ENCODE measurements at places on chromosomes 16 and 17. TPM values are rescaled to one million over a fixed set of nuclear protein-coding genes. Genes with fewer than 3 reads are reported as not detected.

Gene TNFRSF13B
- total RNA-seq, result not detected

DNA sequence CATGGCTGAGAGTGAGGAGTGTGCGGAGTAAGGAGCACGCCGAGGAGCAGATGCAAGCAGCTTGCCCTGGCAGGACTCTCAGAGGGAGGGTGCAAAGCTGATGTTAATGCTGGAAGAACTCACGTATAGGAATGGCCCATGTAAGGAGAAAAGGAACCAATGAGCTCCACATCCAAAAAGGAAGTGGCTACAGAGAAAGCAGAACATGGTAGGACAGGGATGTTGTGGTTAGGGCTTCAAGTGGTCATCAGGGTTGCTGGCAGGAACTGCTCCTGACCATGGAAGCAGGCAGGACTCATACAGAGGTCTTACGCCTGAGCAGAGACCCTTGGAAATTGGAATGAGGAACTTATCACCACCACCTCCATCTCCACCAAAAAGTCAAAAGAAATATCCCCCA is 5.2 kb downstream of the MYO1D start:
- H3K27me3 ChIP-seq, result peaks cover 7% of the 10 kb centered on the region
- no peak overlapping the region for H3K4me3 ChIP-seq
- DNase-seq, result no peak
- no peak overlapping the region for H3K27ac ChIP-seq
- peaks cover 8% of the 10 kb centered on the region for H3K4me1 ChIP-seq

DNA sequence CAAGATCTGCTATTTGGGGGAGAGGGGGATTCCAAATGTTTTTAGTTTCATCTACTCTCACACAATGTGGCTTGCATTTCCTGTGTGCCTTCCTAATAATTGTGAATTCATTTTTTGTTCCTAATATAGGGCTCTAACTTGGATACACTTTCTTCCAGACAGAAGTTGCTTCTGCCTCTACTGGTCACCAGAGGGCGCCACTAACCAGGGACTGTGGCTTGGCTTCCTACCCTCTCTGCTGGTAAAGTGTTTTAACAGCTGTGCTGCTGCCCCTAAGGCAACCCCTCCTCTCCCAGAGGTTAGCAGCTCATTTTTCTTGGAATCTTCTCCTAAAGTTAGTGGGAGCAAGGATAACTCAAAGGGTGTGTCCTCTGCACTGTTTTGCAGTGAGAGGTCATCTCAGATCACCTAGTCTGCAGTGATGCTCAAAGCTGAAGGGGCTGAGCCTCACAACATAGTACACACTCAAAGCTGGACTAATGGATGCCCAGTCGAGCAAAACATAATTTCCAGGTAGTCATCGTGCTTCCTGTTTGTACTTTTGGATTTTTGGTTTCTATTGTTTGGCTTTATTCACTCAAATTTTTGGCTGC is 5.0 kb upstream of the PRSS54 start:
- H3K36me3 ChIP-seq, result no peaks in the 10 kb centered on the region
- no peak overlapping the region for H3K4me3 ChIP-seq
- H3K27ac ChIP-seq, result no peak overlapping the region

Gene IL34
- 0.42 TPM for total RNA-seq

DNA sequence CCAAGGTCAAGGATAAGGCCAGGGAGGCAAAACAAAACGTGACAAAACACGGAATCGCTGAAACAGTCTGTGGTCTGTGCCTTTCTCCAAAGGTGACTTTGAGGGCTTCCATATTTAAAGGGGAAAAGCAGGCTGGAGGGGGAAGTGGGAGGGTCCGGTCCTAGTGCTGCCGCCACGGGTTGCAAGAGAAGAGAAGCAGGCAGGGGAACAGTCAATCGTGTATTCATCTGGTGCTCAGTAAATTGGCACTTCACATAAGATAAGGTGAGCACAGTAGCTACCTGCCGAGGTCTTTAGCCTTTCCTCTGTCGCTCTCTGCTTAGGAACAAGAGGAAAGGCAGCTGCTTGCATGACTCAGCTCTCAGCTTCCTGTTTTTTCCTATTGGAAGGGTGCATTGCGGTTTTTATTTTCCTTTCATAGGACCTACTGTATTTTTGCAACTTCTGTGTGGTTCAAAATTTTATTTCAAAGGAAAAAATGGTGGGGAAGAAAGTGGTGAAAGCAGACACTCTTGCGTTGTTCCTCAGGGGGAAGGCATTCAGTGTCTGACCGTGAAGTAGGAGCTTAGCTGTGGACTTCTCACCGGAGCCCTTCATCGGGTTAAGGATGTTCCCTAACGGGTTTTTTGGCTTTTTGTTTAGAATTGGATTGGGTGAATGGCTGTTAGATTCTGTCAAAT is 7.1 kb upstream of the LGALS3BP start:
- peaks cover 7% of the 10 kb centered on the region for H3K36me3 ChIP-seq
- DNase-seq, result no peak
- H3K4me3 ChIP-seq, result peak overlapping the region; percentile 54
- peaks cover 16% of the 10 kb centered on the region for H3K4me1 ChIP-seq
- H3K27ac ChIP-seq, result no peak overlapping the region

DNA sequence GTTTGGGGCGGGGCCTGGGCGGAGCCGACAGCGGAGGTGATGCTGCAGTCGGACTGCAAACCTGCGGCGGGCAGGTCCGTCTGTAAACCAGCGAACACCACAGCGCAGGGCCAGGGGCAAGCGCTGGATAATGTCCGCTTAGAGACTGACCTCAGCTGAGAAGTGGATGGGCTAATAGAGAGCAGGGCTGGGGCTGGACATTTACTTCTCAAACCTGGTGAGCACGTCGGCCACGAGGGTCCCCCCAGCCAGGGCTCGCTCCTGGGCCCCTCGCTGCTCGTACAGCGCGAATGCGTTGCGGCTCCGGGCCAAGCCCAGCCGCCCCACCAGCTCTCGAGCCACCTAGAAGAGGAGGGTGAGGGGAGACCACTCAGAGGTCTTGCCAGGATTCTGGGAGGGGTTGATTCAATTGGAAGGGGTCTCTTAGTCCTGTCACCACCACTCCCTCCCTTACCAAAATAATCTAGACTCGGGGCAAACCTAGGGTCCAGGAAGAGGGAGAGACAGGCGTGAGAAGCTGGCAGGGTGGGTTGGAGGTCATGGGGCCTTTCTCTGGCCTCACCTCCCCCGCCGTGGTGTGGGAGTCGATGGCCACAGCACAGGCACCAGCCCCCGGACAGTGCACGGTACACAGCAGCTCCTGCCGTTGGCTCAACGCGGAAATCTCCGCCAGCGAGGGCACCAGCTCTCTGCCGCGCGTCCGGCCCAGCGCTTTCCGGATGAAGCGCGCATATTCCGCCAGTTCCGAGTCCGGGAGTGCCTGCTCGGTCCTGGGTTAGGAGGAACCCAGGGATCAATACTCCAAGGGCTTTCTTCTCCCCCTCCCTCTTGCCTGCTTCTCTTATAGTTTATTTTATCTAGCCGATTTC is 5.8 kb downstream of the PLEKHH3 start:
- peak; percentile 44 for DNase-seq
- H3K27me3 ChIP-seq, result peaks cover 52% of the 10 kb centered on the region
- H3K27ac ChIP-seq, result no peak overlapping the region
- peaks cover 18% of the 10 kb centered on the region for H3K4me1 ChIP-seq

- no peaks in the 10 kb centered on the region for H3K4me1 ChIP-seq
- H3K36me3 ChIP-seq, result no peaks in the 10 kb centered on the region
- DNase-seq, result no peak
- H3K27ac ChIP-seq, result no peak overlapping the region
These were observed 8.0 kb upstream of the ZNF500 start for GRCh38 chr16:4775005-4775404.

DNA sequence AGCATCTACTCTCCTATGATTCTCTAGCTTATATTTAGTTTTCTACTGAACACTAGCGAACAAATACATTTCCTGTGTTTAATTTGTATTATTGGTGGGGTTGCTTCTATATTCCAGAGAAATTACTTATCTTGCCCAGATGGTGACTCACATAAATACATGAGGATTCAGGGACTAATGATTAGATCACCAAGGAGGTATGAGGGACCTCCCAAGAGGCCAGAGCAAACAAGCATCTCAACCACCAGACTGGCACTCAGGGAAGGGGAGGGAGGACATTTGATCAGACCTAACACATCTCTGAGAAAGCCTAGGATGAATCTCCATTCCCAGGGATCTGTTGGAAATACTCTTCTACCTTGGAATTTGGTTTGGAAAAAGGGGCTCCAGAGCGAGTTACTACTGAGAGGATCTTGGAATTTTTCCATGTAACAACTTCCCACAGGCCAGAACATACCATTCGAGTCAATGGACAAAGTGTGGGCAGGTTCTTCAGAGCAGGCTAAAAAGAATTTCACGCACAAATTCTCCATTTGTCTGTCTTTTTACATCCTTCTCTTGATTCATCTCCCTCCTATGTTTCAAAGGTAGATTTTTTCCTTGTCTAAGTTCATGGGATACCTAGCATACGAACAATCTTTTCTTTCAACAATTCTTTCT is 262.6 kb upstream of the MYOCD start:
- no peaks in the 10 kb centered on the region for H3K4me1 ChIP-seq
- no peak for DNase-seq
- H3K4me3 ChIP-seq, result no peak overlapping the region
- no peaks in the 10 kb centered on the region for H3K36me3 ChIP-seq
- H3K27me3 ChIP-seq, result no peaks in the 10 kb centered on the region
- no peak overlapping the region for H3K27ac ChIP-seq

DNA sequence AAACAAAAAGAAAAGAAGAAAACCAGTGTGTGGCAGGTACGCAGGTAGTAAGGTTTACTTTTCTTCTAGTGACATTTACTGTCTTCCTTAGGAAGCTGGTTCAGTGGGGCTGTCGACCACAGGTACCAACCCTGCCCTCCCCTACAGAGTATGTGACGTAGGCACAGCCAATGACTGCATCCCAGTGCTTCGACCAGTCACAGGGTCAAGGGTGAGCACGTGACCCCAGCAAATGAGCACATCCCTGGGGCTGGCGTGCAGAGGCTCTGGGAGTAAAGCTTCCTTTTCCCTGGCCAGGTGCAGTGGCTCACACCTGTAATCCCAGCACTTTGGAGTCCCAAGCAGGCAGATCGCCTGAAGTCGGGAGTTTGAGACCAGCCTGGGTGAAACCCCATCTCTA is 38.9 kb upstream of the PLCG2 start:
- no peak overlapping the region for H3K27ac ChIP-seq
- no peak overlapping the region for H3K4me3 ChIP-seq
- H3K27me3 ChIP-seq, result peaks cover 7% of the 10 kb centered on the region
- no peak for DNase-seq

Gene SEZ6L2
- not detected for total RNA-seq

DNA sequence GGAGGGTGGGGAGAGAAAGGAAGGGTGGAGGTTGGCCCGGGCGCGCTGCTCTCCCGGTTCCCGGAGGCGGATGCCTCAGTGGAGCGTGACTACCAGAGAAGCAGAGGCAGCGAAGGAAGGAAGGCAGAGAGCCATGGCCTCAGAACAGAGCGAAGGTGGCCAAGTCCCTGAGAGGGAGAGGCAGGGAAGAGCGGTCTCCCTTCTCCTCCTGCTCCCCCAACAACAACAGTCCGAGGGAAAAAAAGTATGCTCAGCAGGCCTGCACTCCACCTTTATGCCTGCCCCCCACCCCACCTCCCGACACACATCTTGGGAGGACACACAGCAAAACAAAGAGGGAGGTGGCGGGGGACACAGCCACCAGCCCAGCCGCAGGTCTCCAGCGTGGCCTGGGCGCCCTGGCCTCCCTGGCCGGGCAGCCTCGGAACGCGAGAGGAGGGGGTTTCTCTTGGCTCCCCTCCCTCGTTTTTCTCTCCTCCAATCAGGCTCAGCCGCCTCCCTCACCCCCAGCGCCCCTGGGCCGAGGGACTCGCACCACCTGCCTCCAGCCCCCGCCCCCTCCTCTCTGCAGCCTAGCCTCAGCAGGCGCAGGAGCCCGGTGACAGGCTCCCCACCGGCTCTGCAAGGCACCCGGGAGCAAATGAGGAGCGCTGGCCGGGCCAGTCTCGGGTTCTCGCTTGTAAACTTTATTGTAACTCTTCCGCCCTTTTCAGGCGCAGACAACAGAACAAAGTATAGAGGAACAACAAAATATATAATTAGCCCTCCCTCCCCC is 1.1 kb upstream of the HOXB7 start:
- H3K4me1 ChIP-seq, result peaks cover 31% of the 10 kb centered on the region
- DNase-seq, result no peak
- no peaks in the 10 kb centered on the region for H3K36me3 ChIP-seq
- peak overlapping the region; percentile 86 for H3K4me3 ChIP-seq
- no peak overlapping the region for H3K27ac ChIP-seq

- no peaks in the 10 kb centered on the region for H3K27me3 ChIP-seq
- H3K27ac ChIP-seq, result no peak overlapping the region
These were observed 32.7 kb upstream of the CDH1 start for GRCh38 chr16:68704232-68704867.

DNA sequence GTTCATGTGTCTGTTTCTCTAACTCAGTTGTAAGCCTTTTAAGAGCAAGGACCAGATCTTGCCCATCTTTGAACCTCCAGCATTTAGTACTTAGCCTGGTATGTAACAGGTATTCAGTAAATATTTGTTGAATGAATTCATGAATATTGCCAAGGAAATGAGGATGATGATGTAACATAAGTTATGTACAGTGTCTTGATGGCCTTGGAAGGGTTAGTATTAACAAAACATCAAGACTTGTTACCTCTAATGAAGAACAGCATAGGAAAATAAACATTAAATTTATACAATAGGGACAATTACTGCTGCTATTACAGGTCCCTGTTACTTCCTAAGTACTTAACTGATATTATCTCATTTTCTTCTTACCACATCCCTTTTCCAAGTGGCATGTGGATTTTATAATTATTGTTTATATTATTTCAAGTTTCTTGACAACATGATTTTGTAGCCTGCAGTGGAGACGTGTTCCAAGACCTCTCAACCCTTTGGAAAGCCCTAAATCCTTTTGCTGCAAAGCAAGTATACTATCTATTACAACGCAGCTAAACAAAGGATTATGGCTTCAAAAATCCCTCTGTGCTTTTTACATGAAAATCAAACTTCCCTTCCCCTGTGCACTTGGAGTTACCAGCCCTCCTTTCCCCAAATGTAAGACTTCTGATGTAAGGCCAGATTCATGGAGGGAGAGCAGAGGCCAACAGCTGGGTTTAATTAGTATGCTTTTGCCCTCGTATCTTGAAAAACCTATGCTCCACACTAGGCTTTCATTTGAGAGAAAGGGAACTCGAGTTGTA is 77.4 kb upstream of the SMIM36 start:
- H3K27ac ChIP-seq, result no peak overlapping the region
- no peak overlapping the region for H3K4me3 ChIP-seq
- no peak for DNase-seq
- H3K36me3 ChIP-seq, result no peaks in the 10 kb centered on the region

Gene TNRC6C
- total RNA-seq, result 74.7 TPM

DNA sequence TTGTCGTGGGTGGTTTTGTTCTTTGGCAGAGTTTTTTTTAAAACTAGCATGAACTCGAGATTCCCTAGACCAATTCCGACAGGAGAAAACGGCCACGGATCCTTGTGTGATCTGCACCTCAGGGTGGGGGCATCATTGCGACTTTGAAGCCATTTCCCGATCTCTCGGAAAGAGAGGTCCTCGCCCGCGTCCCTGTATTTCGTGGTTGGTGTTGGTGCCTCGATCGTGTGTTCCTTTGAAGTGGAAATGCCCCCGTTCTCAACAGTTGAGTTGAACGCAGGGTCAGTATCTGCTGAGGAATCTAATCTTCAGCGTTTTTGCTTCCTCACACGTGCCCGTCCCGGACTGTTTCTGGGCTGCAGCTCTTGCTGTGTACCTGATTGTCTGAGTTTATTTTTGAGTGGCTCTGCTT is 1.1 kb downstream of the CRAMP1 start:
- peak overlapping the region; percentile 72 for H3K27ac ChIP-seq
- H3K27me3 ChIP-seq, result no peaks in the 10 kb centered on the region
- peak; percentile 34 for DNase-seq
- peaks cover 12% of the 10 kb centered on the region for H3K36me3 ChIP-seq
- peaks cover 17% of the 10 kb centered on the region for H3K4me1 ChIP-seq

GRCh38 chr17:1323336-1323735 is 43.9 kb downstream of the TRARG1 start:
- no peak for DNase-seq
- H3K4me1 ChIP-seq, result no peaks in the 10 kb centered on the region
- no peak overlapping the region for H3K4me3 ChIP-seq
- H3K27ac ChIP-seq, result no peak overlapping the region
- peaks cover 25% of the 10 kb centered on the region for H3K27me3 ChIP-seq
- no peaks in the 10 kb centered on the region for H3K36me3 ChIP-seq

Measured in activated naive CD8-positive, alpha-beta T cell treated with anti-CD3 and anti-CD28 coated beads, Interleukin-2, amount 10 ng/mL, durations not matched to agents 7 days and 5 days (primary cell).